Upper lobe of right lung (tissue), 1 donor: ENCODE measurements at places on chromosomes 6 and 20. TPM values are rescaled to one million over a fixed set of nuclear protein-coding genes. Genes with fewer than 3 reads are reported as not detected.

Gene EPB41L1
- total RNA-seq: 61.4 TPM

Gene SLC23A2
- 26.2 TPM for total RNA-seq

Gene OLIG3
- total RNA-seq: not detected

Gene AIF1
- total RNA-seq: 55.3 TPM

Gene RAET1L
- total RNA-seq: not detected

Gene PDE10A
- total RNA-seq: 6.0 TPM

GRCh38 chr6:132405143-132405915 lies 4.1 kb upstream of the MOXD1 start:
- DNase-seq: no peak

DNA sequence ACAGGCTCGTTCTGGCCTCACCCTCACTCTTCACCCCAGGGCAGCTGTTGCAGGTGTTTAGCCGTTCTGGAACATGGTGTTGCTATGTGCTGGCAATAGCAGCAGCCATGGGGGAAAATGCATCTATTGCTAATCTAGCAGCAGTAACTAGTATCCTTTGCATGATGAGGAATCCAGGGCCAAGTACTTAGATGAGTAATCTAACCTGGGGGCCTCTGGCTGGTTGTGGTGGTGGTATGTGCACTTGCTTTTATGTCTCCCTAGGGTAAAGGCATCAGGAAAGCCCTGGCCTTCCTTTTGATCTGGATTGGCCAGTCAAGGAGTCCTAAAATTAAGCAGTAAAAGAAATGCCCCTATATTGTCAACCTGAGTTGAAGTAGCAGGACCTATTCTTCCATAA lies 594.5 kb upstream of the MAP3K7 start:
- no peak for DNase-seq

GRCh38 chr6:138526822-138527235 lies 27.5 kb upstream of the NHSL1 start:
- no peak for DNase-seq

DNA sequence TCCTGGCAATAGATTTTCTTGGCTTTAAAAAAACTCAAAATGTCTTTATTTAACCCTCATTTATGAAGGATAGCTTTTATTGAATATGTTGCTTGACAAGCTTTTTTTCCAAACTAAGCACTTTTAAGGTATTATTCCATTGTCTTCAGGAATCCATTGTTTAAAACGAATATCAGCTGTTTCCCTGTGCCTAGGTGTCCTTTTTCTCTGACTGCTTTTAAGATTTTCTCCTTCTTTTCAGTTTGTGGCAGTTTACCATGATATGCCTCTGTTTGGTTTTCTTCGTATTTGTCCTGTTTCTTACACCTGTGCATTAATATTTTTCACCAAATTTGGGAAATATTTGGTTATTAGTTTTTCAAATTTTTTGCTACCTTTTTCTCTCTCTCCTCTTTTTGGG lies 68.4 kb downstream of the YTHDF1 start:
- no peak for DNase-seq

DNA sequence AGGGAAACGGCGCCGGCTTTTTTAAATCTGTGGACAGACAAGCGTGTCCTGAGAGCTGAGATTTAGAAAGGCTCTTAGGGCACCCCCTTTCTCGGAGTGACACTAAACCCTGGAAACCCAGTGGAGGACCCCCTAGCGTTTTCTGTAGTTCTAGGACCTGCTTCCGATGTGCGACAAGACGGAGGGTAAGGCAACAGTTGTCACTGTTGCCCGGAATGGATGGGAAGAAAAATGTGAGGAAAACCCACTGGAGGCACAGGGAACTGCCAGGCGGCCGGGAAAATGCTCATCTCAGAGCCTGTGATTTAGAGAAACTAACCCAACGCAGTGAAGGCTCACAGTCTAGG lies 551 bp upstream of the ATP5F1E start:
- DNase-seq: no peak

GRCh38 chr6:72245565-72245964 lies 359.2 kb downstream of the RIMS1 start:
- no peak for DNase-seq

DNA sequence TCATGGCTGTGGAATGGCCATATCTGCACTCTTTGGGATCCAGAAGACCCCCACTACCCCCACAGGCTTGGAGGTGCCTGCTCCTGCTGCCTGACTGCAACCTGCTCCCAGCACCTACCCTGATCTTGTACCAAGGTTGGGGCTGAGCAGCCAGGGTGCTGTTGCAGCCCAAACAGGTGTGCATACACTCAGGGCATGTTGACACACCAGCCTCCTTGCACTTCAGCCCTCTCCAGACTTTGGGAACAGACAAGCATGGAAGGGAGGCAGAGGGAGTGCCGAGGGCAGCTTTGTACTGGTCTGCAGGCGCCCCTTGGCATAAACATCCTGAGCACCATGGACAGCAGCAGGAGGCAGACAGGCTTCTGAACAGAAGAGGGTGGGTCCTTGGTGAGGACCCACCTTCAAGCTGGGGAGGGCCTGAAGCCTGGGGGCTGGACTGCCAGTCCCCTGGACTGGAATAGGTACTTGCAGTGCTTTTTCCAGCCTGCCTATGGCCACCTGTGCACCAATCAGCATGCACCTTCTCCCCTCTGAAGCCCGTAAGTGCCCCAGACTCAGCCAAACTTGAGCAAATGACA lies 1675.8 kb downstream of the HACE1 start:
- no peak for DNase-seq

GRCh38 chr6:42692137-42692911 lies 30.1 kb downstream of the PRPH2 start:
- no peak for DNase-seq
